ENCODE measurements at places on chromosomes 6 and 20. TPM values are rescaled to one million over a fixed set of nuclear protein-coding genes. Genes with fewer than 3 reads are reported as not detected.

Gene PI16
- not detected for total RNA-seq

GRCh38 chr6:1536526-1537429 is 72.9 kb upstream of the FOXC1 start:
- DNase-seq, result no peak

Gene ATG5
- total RNA-seq, result 25.5 TPM

DNA sequence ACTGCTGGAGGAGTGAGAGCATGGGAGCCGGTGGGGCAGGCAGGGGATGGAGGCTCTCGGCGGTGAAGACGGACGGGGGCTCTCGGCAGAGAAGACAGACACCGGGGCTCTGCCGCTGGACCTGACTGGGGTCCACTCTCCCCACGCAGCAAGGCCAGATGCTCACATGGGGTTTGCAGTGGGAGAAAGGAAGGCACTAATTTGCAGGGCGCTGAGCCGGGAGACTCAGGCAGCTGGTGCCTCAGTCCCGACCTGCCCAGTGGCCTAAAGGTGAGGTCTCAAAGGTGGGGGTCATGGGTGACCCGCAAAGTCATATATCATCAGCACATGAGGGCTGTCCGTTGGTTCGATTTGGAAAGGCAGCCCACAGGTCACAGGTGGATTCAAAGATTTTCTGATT is 187.3 kb downstream of the ERMARD start:
- no peak for DNase-seq

- DNase-seq, result no peak
Observed at GRCh38 chr6:150606647-150607328, 7.1 kb downstream of the PLEKHG1 start.
